Colonic mucosa (tissue), 4 donors: ENCODE measurements at places on chromosomes 11 and 22. TPM values are rescaled to one million over a fixed set of nuclear protein-coding genes. Genes with fewer than 3 reads are reported as not detected.

The MYRF gene
- 14.9 TPM for total RNA-seq

DNA sequence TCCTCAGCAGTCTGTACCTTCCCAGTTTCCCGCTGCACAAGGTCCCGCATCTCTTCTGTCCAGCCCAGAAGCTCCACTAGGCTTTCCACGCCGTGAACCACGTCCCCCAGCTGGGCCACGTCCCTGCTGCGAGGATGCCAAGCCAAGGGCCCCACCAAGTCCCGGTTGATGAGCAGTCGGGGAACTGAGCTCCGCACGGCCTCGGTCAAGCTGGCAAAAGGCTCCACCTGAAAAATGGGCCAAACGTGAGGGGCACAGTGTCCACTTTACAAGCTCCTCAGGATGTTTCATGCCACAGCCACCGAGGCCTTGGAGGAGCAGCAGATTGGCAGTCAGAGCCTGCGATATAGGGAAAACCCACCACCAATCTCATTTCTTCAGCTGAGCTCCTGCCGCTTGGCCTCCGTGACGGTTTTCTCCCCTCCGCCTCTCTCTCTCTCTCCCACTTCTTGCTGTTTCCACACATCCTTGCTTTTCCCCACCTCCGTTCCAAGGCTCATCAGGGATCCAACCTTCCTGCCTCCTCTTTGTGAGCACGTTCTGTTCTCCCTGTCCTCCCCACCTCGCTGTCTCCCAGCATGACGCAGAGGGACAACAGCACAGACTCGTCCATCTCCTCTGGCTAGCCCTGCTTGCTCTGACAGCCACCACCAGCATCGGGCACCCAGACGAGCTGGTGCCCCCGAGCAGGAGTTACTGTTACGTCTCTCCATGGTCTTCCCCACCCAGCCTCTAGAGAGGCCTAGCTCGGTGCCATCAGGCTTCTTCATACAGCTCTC lies 11.5 kb downstream of the RIC8A start:
- no peak overlapping the region for H3K27ac ChIP-seq
- peaks cover 7% of the 10 kb centered on the region for H3K36me3 ChIP-seq
- H3K4me3 ChIP-seq: no peak overlapping the region
- H3K27me3 ChIP-seq: no peaks in the 10 kb centered on the region

The GDPD4 gene
- total RNA-seq: not detected

- no peak overlapping the region for H3K4me3 ChIP-seq
- no peaks in the 10 kb centered on the region for H3K27me3 ChIP-seq
- H3K4me1 ChIP-seq: no peaks in the 10 kb centered on the region
Measured at GRCh38 chr11:60870276-60870675, 2.9 kb downstream of the ZP1 start.

The SSRP1 gene
- 162 TPM for total RNA-seq

DNA sequence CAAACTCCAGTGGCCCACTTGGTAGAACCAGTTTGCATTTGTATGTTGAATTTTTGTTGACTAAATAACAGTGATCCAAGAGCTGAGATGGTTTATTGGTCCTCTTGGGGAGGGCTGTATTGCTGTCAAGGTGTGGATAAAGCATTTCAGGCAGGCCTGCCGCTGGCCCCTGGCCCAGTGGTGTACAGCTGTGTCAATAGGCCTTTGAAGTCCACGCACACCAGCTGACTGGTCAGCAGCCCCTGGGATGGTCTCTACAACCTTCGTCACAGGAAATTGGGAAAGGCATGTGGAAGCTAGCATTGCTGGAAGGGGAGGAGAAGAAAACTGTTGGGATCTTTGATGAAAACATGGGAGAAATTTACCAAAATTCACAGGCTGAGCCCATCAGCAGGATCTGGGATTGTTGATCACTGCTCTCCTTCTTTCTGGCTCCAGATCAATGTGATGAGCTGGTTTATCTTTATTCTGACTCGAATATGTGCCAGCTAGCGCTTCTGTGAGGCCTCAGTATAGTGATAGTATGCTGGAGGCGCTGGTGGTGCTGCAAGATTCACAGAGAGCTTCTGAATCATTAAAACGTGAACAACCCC lies 12.5 kb upstream of the E2F8 start:
- H3K4me3 ChIP-seq: no peak overlapping the region
- H3K36me3 ChIP-seq: no peaks in the 10 kb centered on the region
- H3K4me1 ChIP-seq: no peaks in the 10 kb centered on the region
- no peaks in the 10 kb centered on the region for H3K27me3 ChIP-seq

DNA sequence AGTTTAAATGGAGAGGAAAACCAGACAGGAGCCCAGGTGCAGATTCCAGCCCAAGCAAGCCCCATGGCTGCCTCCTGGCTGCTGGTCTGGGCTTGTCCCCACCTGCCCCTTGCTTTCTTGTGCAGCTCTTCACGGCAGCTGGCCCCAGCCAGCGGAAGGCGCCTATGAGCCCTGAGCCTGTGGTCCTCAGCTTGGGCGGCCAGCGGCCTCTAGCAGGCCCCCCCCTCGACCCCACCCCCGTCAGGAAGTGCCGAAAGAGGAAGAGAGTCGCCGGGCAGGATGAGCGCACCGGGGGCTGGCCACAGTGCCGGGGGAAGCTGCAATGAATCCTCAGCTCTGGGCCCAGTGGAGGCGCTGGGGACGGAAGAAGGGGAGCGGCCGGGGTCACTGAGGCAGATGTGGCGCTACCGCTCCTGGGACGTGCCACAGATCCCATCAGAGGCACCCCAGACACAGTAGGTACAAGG lies 2.1 kb upstream of the DGKZ start:
- H3K36me3 ChIP-seq: no peaks in the 10 kb centered on the region
- no peak for DNase-seq
- H3K4me3 ChIP-seq: peak overlapping the region; percentile 26
- peak overlapping the region; percentile 4 for H3K27ac ChIP-seq

GRCh38 chr11:73347067-73347466 lies 29.1 kb upstream of the RELT start:
- no peaks in the 10 kb centered on the region for H3K27me3 ChIP-seq
- no peak for DNase-seq
- no peak overlapping the region for H3K27ac ChIP-seq
- no peak overlapping the region for H3K4me3 ChIP-seq

The FOXR1 gene
- not detected for total RNA-seq
